ENCODE measurements at places on chromosomes 12 and 14.

GRCh38 chr12:88062474-88062873, 33.3 kb upstream of the C12orf50 start:
- no peak for DNase-seq

- no peak for DNase-seq
These were observed 305.8 kb downstream of the RGS6 start for GRCh38 chr14:72237722-72238666.

- no peak for DNase-seq
These were observed 841.7 kb downstream of the VRK1 start for GRCh38 chr14:97638864-97639263.

DNA sequence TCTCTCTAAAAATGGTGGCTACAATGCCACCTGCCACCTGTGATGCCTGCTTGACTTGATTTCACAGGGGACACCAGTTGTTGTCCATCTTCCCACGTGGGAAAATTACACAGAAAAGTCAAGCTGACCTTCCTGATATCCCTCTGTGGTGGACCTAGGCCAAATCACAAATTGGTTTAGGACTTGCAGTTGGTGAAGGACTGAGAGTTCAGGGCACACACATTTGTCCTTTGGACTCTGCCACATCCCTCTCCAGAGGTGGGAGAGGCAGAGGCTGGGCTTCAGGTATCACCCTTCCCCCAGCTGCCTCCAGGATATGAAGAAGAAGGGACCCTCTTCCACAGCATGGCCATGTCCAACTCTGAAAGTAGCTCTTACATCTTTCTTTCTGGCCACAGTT, 55.6 kb upstream of the NOS1 start:
- no peak for DNase-seq

DNA sequence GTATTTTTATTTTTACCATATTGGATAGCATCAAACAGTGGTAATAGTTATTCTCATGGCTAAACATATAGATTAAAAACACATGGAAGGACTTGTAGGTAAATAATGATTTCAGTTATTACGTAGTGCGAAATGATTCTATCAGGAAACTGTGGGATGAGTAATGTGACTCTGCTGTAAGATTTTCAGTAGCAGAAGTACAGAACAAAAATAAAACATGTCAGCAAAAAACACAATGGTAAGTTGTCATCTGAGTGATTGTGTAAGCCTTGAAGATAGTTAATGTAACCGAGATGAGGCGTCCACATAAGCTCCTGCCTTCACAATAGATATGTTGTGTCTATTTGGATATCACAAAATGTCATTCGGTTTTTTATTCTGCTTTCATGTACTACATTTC, 99.8 kb downstream of the BORCS5 start:
- no peak for DNase-seq

GRCh38 chr14:74380172-74380571, 31.9 kb downstream of the VRTN start:
- DNase-seq = no peak

- DNase-seq = no peak
These were observed 15.8 kb downstream of the SLC8B1 start for GRCh38 chr12:113318900-113319628.

GRCh38 chr12:45669792-45670191, 59.7 kb upstream of the ARID2 start:
- no peak for DNase-seq

- DNase-seq = no peak
These were observed 147.3 kb downstream of the BTG1 start for GRCh38 chr12:91998316-91998715.

DNA sequence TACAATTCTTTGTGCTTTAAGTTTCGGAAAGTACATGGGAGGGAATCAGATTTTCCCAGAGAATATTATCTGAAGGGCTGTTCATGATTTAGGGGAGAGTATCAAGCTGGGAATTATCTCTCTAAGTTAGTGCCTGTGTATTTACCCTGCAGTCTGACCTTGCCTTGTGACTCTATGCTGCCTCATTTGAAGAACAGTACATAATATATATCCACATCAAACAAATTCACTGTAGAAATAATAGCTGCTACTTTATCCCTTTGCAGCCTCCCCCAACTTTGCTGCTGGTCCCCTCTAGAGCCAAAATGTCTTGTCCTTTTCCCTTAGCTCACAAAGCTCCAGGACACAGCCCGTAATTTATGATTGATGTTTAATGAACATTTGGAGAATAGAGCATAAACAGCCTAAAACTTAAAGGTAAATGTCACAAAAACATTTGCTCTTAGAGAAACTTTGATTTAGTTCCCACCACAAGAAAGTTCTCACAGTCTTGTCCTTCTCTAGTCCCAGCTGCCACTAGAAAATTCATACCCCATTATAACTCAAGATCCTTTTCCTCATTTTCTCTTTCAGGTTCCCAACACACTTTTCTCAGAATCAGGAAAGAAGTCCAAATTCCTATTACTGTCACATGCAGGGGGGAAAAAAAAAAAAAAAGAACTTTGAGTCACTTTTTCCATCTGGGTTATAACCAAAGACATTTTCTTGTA, 1009.6 kb downstream of the FLRT2 start:
- DNase-seq = no peak
